ENCODE measurements at places on chromosomes 5 and 9.

DNA sequence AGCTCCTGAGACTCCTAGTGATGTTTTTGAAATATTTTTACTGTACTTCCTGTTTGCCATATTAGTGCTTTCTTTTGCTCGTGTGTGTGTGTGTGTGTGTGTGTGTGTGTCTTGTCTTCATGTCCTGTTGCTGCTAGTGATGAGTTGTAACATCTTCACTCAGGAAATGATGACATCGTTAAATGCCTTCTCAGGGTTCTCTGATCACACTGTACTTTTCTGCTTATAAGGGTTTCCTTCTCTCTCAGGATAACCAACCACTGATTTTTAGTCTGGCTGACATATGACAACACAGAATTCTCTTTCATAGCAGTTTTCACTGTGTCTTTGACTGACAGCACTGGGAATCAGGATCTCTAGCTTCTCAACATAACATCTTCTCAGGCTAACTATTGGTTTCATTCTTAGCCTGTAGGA is 16.1 kb downstream of the SV2C start:
- no peak for DNase-seq

DNA sequence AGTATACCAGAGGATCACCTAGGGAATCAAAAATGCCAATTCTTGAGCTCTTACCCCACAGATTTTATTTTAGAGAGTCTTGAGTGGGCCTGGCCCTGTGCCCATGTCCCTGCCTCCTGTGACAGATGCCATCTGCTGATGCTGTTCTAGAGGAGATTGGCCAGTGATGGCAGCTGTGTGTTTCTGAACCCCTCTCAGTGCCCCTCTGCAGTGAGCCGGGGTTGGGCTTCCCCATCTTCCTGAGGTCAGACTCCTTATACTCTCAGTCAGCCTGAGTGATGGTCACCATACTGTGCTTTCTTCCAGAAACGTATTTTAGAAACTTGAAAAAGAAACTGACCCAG is 6.1 kb downstream of the PTCD2 start:
- no peak for DNase-seq

DNA sequence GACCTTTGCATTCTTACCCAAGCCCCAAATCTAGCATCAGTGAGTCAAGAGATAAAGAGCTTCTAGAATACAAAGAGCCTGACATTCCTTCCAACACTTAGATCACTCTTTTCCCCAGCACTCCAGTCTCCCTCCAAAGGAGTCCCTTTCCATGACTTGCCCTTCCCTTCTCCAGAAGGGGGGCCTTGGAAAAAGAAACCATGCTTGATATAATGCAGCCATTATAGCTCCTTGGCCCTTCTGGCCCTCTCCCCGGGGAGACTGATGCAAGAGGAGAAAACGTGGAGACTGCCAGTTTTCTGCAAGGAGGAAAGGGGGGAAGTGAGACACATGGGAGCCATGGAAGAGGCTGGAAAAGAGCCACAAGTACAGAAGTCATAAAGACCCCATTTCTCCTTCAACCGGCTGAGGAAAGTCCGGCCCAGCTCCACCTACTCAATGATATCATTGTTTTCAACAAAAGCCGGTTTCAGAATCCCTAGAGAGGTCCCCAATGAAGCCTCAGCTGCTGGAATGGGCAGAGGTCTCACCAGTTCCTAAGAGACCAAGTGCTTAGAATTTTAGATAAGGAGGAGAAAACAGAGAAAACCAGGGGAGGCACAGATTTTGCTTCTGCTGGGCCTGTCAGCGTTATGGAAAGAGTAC is 29.0 kb downstream of the ADAM19 start:
- DNase-seq = peak; percentile 62

GRCh38 chr5:37283214-37283820 is 34.1 kb upstream of the CPLANE1 start:
- DNase-seq = no peak

GRCh38 chr9:137501457-137501856 is 42.3 kb upstream of the NSMF start:
- no peak for DNase-seq

- no peak for DNase-seq
Measured at GRCh38 chr9:85471791-85472190, 270.0 kb downstream of the AGTPBP1 start.

- no peak for DNase-seq
Measured at GRCh38 chr5:10102706-10103497, 146.8 kb downstream of the ATPSCKMT start.

DNA sequence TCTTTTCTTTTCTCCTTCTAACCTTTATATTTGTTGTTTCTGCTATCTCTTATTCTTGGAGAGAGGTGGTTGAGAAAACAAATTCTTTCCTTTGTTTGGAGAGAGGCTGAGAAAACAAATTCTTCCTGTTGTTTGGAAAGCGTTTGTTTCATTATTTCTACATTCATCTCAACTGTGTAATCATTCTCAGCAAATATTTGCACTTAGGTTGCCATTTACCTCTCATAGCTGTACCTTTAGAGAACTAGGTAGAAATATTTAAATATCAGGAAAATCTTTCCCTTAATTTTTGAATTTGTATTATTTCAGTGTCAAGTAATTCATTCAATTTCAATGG is 1824.4 kb upstream of the CDH9 start:
- no peak for DNase-seq

GRCh38 chr9:75927356-75927755 is 36.9 kb downstream of the PCSK5 start:
- no peak for DNase-seq

DNA sequence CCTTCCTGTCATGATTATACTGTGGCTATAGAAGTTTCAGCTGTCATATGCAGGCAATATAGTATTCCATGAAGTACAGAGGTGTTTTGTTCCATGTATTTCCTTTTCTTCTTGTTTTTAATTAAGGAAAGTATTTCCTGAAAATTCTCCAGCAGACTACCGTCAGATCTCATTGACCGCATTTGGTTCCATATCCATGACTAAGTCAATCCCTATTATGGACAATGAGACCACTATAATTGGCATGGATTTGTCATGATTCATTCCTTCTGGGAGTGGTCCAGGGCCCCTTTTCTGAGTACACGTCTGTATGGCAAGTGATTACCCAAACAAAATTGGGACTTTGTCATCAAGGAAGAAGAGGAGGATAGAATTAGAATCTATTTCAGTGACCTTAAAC is 283.2 kb upstream of the CLINT1 start:
- peak; percentile 78 for DNase-seq

DNA sequence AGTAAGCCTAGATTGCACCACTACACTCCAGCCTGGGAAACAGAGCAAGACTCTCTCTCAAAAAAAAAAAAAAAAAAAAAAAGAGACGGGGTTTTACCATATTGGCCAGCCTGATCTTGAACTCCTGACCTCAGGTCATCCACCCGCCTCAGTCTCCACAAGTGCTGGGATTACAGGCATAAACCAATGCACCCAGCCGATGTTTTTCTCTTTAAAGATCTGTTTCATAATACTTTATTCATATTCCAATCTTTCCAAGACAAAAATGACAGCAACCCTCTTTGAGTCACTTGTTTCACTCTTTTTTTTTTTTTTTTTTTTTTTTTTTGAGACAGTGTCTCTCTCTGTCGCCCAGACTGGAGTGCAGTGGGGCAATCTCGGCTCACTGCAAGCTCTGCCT is 13.6 kb upstream of the LMNB1 start:
- DNase-seq = no peak

DNA sequence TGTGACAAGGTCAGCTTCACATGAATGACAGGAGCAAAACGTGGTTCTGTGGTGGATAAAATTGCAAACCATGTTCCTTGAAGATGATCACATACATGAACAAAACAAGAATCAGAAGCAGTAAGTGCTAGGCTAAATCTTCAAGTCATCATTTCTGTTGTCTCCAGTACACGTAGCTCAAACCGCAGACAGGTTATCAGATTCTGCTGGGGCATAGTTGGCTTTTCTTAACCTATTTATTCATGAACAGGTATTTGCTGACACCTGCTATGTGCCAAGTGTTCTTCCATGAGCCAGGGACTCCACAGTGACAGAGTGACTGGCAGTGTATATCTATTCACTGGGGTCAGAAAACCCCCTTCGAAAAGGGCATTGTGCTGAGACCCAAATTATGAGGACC is 20.8 kb downstream of the MFAP3 start:
- no peak for DNase-seq

GRCh38 chr9:93324191-93324834 is 127.2 kb upstream of the FAM120A start:
- no peak for DNase-seq

DNA sequence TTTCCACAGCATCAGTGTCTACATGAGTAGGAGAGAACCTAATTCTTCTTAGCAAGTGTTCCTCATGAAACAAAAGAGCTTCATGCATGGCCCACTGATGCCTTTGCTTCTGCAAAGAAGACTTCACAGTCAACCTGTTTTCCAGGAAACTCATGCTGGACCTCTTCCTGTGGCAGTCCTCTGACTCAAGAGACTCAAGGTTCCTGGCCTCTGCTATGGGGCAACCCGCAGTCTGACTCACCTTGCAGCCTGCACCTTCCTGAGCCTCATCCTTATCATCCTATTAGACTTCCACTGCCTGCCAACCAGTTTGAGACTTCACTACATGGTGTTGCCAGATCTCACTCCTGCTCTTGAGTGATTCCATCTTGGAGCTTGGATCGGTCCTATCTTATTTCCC is 17.6 kb upstream of the AGGF1 start:
- DNase-seq = peak; percentile 10

DNA sequence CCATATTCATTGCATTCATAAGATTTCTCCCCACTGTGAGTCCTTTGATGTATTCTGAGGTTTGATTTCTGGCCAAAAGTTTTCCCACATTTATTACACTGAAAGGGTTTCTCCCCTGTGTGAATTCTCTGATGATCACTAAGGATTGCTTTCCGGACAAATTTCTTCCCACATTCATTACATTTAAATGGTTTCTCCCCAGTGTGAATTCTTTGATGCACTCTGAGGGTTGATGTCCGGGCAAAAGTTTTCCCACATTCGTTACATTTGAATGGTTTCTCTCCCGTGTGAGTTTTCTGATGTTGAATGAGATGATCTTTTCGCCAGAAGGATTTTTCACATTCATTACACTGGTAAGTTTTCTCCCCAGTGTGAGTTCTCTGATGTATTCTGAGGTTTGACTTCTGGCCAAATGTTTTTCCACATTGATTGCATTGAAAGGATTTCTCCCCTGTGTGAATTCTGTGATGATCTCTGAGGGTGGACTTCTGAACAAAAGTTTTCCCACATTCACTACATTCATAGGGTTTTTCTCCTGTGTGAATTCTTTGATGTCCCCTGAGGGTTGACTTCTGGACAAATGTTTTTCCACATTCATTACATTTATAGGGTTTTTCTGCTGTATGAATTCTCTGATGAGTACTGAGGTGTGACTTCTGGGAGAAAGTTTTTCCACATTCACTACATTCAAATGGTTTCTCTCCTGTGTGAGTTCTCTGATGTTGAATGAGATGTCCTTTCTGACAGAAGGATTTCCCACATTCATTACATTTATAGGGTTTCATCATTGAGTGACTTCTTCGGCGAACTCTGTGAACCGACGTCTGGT is 18.8 kb downstream of the ZNF510 start:
- peak; percentile 25 for DNase-seq

GRCh38 chr5:94431696-94432095 is 186.7 kb downstream of the KIAA0825 start:
- peak; percentile 64 for DNase-seq

DNA sequence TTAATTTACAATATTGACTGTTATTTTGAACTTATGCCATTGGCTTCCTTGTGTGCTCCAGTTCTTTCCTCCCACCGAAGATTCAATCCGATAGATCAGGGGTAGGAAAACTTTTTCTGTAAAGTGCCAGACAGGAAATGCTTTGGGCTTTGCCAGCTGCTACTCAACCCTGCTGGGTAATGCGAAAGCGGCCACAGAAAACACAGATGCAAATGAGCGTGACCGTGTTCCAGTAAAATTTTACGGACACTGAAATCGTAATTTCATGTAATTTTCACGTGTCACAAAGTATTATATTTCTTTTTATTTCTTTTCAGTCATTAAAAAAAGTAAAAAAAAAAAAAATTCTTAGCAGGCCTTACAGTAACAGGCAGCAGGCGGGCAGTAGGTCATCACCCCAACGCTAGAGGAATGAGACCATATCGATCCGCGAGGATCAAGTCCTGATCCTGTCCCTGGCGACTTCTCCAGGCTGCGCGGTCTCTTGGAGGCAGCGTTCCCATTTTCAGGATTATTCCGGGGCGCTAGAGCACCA is 599 bp downstream of the NMRK1 start:
- peak; percentile 49 for DNase-seq

DNA sequence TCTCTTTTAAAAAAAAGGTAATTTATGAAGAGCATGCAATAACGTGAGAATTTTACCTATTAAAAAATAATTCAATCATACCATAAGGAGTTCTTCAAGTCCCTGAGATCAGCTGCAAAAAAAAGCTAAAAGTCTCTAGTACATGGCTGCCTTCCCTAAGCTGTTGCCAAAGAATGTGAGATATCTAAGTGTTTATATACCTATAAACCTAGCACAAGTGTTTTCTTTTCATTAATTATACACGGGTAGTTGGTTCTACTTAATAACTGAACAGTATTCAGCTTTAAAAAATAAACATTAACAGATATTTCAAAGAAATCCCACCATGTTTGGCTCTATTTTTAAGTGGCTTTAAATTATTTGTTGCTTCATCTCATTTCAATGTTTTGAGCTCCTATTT is 25.9 kb downstream of the FNBP1 start:
- no peak for DNase-seq

DNA sequence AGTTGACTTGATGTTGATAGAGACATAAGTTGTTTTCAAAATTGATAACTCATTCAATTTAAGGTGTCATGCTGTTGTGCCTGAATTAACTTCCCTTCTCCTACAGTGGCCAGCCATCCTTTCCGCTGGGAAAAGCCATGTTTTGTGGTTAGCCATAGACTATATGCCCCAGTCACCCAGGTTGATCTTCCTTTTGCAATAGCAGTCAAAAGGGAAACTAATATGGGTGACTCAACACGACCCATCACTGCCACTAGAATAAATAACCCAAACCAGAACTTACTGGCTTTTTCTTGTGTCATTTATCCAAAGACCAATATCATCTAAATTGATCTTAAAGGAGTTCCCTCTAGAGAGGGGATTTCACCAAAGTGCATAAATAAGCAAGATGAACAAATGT is 87.4 kb downstream of the PTCD2 start:
- DNase-seq = peak; percentile 69

GRCh38 chr5:142663246-142663645 is 22.6 kb downstream of the FGF1 start:
- DNase-seq = no peak

- no peak for DNase-seq
Measured at GRCh38 chr5:176848651-176849050, 38.3 kb downstream of the UNC5A start.

- DNase-seq = peak; percentile 76
Measured at GRCh38 chr5:33891788-33892619, at the start of gene ADAMTS12. Gene ADAMTS12, minus strand, starts transcription at chr5:33891990. Its CDS starts 134 bp downstream, at chr5:33891856.

- DNase-seq = no peak
Measured at GRCh38 chr9:127927201-127927987, 3.2 kb downstream of the PIP5KL1 start.

GRCh38 chr9:69593301-69593700 is 78.9 kb downstream of the APBA1 start:
- no peak for DNase-seq

GRCh38 chr9:134789168-134789567 is 91.4 kb upstream of the FCN2 start:
- no peak for DNase-seq

All from fibroblast of mammary gland (primary cell).